Kidney tubule cell (primary cell): ENCODE measurements at places on chromosomes 2 and 18.

DNA sequence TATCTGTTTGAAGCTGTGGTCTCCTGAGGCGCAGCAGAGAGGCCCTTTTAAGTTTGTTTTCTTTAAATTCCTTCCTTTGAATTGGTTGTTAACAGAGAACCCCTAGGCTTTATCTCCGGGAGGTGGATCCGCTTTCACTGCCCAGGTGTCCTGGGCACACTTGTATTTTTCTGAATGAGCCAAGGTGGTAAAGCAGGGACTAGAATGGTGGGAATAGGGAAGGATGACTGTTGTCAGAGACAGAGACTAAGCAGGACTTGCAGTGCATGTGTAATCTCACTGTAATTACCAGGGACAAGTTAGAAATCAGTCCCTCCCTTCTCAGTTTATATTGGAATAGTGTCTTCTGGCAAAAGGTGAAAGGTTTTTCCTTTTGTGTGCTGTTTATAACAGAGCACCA lies 72.8 kb downstream of the PHLPP1 start:
- DNase-seq: no peak

GRCh38 chr2:112199188-112199587 lies 55.7 kb downstream of the ZC3H8 start:
- DNase-seq: no peak

DNA sequence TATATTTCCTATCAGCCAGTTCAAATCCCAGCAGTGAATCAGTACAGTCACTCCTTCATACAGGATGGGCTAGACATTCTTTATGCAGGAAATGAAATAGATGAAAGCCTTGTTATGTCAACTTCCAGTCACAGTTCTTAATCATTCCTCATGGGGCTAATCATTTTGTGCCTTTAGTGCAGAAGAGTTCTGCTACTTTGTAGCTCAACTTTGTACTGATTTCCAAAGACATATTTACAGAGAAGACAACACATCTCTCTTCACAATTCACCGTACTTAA lies 593.9 kb upstream of the NETO1 start:
- DNase-seq: peak; percentile 31

DNA sequence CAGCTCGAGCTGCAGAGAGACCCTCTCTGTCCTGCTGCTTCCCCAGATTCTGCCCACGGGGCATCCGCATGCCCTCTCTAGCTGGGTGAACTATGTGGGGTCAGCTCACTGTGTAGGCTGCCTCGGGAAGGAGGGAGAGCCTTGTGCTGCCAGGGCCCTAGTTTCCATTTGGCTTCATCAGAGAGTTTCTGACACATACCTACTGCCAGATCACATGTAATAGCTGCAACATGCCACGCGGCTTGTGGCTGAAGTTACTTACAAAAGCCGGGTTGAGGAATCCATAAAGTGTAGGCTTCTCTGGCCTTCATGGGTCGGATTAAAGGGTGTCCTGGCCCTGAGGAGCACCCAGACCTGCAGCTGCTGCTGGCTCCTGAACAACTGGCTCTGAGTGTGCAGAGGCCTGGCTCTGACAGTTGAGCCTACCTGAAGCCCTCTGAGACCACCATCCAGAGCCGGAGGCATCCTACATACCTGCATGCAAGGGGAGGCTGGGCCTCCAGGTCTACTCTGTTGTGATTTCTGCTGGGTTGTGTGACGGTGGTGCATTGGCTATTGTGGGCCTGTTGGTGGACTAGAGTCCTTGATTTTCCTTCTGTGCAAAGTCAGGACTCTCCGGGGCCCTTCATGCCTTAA lies 130.0 kb downstream of the SH3RF3 start:
- no peak for DNase-seq

- DNase-seq: no peak
Measured at GRCh38 chr2:221370076-221370856, 201.8 kb downstream of the EPHA4 start.

DNA sequence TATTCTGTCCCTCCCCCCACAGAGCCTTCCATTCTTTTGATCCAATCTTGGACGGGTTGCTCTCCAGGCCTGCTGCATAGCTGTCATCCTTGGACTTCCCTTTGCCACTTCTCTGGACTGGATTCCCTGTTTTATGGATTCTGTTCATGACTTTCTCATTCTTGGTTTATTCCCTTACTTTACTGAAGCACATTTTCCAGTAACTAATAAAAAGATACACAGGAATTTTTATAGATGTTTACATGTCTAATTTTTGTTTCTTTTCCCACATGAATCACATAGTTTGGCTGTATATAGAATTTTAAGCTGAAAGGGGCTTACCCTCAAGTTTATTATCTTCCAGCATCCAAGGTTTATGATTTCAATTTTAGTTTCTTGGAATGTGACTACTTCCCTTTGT lies 37.9 kb downstream of the GDF7 start:
- no peak for DNase-seq

DNA sequence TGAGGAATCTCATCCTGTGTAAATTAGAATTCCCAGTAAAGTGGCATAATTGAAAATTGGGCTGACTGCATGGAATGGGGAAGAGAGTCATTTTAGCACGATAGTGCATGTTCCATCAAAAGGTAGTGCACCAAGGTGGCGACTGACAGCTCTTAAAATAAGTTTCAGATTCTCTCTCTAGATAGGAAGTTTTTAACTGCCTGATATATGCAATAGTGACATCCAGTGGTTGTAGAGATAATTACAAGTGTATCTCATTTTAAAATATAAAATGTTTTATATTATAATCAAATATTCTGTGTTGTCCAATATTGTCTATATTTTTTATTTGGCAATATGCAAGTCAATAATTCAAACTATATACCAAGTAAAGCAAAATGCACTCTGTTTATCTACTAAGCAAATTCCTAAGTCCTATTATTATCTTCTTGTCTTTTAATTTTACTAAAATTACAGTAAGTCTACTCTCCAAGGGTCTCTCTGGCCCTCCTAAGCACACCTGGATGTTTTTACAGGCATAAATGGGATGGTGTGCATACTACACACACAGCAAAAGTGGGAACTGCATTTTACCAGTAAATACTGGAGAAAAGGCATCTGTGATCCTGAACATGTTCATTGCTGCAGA lies 397.7 kb upstream of the HNRNPA3 start:
- DNase-seq: peak; percentile 50

DNA sequence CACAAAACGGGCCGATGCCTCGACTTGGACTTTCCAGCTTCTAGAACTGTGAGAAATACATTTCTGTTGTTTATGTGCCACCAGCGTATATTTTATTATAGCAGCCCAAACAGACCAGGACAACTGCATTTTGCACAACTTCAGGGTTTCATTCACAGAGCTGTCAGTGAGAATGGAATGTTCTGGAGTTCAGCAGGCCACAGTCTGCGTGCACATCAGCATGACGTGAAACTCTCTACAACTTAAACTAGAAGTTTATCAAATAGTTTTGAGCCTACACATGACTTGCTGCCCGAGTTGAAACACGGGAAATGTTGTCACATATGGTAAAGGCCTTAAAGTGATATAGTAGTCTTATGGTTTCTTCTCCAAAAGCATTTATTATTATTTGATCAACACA lies 3.9 kb upstream of the TRIB2 start:
- DNase-seq: no peak

DNA sequence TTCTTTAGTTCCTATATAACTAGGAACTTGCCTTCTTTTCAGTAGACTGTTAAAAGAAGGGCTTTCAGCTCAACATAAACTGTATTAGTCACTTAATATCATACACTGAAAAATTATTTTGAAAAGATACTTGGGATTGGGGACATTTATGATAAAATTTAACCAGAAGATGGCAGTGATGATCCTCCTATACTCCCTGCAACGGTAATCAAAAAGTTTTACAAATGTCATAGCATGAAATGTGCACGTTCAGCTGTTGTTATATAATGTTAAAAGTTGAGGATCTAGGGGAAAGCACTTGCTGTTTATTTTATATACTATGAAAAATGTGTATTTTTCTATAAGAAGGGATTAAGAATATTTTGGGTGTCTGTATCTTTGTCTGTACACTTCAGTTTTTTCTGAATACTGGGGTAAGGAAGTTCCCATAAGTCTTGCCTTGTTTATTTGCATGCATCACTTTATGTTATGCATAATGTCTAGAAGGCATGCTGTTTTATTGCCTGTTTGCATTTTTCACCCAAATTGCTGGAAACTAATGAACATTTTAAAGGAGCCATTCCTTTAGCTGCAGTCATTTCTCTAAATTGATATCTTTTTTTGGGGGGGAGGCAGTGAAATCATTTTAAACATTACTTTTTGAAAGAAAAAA lies 19.0 kb downstream of the DYNC1I2 start:
- DNase-seq: no peak

- DNase-seq: no peak
Measured at GRCh38 chr2:23924589-23925359, 2.1 kb downstream of the ATAD2B start.

- DNase-seq: no peak
Measured at GRCh38 chr2:30955516-30956132, 148.4 kb upstream of the CAPN13 start.

DNA sequence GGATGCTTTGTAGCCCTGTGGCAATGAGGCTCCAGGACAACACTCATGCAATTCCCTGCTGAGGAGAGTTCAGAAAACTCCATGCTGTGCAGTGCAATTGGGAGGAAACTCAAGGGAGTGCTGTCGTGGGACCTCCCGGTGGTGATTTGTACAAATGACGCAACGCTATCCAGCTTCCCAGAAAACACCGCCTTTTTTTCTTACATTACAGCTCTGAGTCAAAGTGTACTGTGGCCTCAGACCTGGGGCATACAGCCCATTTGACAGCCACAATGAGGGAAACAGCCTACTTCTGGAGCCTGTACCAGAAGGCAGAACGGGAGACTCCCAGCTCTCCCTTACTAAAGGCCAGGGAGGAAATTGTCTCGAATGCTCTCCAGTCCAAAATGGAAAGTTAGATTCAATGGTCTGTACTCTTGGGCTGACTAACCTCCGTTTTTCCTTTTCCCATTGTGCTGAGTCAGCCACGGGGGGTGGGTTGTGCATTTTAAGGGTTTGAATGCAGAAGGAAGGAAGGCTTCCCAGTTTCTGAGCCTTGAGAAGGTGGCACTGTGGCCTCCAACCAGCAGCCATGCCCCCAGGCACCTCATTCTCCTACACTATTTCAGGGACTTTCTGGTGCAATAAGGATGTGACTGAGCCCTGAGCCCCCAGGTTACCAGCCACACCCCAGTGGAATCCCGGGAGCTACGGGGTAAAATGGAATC lies 16.4 kb upstream of the CYP1B1 start:
- DNase-seq: no peak

- DNase-seq: no peak
Measured at GRCh38 chr2:63755216-63755615, 86.5 kb upstream of the UGP2 start.

DNA sequence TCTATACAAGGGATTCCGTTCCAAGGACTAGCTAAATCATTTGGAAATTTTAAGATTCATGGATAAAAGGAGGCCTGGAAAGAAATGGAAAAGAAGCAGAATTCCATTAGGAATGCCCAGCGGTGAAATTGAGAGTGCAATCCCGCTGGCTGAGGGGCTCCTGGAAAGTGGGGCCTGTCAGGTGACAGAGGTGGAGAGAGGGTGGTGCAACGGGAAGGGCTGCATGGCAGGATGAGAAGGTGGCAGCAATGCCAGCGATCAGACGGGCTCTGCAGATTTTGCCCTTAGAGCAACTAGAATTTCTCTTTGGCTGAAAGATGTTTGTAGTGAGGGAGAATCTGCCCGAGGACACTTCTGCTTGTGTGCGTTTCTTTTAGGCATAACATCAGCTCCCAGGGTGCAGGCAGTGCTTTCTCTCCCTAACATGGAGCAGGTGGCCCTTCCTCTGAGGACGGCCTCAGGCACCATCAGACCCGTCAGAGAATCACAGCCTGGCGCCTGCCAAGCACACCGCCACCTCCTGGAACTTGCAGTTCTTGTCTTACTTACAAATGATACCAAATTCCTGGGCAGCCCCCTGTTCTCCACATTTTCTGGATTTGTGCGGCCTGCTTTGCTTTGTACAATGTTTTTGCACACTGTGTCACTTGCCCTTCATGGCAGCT lies 261.6 kb downstream of the NDUFA10 start:
- DNase-seq: no peak

DNA sequence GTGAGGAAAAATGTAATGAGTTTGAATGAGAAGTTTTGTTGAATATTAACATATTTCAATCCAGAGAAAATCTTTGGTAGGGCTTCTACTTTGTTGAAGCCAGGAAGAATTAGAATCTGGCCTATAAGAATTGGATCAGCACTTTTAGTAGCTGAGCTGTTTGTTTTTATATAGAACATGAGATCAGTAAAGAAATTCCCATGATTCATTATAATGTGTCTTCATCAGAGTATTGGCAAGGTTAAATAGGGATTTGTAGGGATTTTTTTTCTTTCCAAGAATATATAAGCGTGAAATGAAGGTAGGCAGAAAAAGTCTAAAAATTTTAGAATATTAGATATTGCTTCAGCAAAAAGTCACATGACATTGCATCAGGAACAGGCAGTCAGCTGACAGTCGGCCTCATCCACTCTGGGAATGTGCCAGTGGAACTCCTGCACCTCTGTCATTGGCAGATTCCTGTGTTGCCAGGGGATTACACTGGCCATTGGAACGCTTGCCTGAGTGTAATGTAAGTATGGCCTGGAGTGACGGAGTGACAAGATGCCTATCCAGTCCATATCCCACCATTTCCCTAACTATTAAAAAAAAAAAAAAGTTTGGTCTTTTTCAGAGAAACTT lies 60.6 kb downstream of the SERTAD2 start:
- peak; percentile 50 for DNase-seq

GRCh38 chr2:157923598-157924217 lies 47.6 kb upstream of the ACVR1 start:
- no peak for DNase-seq

DNA sequence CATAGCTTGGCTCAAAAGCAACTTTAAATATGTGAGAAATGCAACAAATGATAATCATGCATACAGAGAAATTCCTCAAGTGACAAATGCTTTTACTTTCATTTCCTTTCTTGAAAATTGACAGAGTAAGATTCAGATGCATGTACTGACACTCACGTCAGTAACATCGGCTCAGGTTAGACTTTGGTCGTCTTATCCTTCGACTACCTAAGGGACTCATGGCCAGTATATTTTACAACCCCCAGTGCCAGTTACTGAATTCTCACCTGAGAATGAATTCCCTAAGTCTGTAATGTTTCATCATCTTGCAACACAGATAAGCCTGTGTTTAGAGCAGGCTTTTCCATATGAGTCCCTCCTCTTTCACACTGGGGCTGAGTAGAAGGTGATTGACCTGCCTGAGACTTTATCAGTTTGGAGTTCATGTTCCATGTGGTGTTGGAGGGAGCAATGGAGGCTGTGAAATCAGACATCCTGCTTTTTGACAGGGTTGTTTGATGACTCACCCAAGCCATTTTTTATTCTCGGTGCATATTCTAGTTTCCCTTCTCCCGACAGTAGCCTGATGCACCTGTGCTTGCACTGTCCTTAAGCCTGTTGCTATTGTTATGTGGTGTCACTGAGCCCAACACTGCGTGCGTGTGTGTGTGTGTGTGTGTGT lies 30.5 kb upstream of the ATP8B1 start:
- DNase-seq: peak; percentile 50
